WERI-Rb-1 (cell line): ENCODE measurements at places on chromosomes 5 and 9.
A peak's percentile ranks its signal among the peaks of the same experiment; 100 is the strongest.

DNA sequence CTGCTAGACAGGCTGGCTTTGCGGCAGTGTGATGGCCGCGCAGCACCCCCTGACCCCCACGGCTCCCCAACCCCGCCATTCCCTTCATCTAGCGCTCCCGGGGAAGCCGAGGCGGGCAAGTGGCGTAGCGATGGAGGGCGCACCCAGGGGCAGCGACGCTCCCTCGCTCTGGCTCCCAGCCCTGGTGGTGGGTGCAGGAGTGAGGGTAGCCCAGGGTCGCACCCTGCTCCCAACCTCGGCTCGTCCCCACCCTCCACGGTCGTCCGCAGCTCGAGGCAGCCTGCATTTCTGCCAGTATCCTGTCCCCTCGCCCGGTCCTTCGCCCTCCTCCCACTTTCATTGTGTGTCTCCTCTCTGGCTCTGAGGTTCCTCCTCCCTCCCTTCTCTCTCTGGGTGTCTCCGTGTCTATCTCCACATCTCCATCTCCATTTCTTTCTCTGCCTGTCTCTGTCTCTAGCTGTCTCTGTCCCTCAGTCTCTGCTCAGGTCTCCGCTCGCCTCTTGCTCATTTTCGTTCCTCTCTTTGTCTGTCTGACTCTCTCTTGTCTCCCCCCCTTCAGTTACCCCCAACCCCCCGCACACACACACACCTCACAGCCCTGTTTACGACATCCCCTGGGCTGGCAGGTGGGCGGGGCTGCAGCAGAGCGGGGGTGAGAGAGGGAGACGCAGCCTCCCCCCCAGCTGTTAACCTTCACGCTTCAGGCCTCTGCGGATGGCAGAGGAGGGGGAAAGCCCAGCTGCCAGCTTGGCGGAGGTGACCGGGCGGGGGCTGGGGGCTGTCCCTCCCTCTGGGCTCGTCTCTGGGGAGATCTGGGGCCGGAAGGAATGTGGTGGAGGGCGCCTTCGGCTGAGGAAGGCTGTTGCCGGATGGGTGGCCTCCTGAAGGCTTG lies 48.7 kb upstream of the PSD2 start:
- peak; percentile 96 for DNase-seq

GRCh38 chr9:79289856-79290255 lies 281.9 kb upstream of the TLE4 start:
- DNase-seq, result no peak

GRCh38 chr5:148998174-148998797 lies 64.6 kb downstream of the SH3TC2 start:
- peak; percentile 15 for DNase-seq

GRCh38 chr5:17024686-17025180 lies 88.6 kb upstream of the MYO10 start:
- no peak for DNase-seq

GRCh38 chr5:40505031-40505430 lies 174.7 kb upstream of the PTGER4 start:
- no peak for DNase-seq

- peak; percentile 13 for DNase-seq
These were observed 308.2 kb downstream of the ZNF608 start for GRCh38 chr5:124438026-124438902.

DNA sequence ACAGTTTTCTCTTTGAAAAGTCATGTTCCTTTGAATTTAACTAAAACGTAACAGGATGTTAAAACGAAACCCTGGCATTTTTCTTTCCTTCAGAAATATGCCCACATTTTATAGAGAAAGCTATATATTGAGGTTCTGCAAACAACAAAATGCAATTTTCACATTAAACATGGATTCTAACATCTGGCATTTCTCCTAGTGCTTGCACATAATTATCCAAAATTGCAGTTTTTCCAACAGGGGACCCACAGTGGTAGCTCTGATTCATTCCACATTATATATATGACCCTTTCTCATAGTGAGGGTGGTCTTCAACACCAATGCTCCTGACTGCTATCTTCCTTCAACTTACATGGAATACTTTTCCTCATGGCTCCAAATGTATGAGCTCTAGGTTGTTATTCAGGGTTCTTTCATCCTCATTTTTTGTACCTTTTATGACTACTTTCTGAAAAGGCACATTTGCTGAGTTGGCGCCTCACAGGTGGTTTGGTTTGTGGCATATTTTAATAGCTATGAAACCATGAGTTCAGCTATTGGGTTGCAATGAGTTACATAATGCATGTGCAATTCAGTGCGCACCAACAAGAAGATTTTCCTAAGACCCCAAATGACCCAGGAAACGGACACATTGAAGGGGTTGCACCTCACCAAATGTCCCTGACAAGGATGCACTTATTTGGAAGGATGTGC lies 551.7 kb downstream of the RAB3C start:
- DNase-seq, result no peak

DNA sequence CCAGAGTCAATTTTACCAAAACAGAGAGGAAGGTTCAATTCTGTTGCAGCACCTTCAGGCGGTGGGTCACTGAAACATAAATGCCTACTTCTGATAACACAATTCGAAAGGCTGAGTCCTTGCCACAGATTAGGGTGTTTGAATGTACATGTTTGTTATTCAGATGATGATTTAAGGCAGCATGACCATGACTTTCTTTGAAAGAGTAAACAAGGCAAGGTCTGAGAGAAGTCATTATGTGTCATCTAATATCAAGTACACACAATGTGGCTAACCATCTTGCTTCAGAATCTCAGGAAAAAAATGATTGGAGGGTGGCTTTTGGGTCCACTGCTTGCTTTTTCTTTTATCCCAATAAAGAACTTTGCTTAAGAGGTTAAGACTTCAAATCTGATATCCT lies 457.5 kb downstream of the TAF11L14 start:
- DNase-seq, result no peak

GRCh38 chr5:151622367-151623088 lies 31.4 kb upstream of the FAT2 start:
- DNase-seq, result no peak

DNA sequence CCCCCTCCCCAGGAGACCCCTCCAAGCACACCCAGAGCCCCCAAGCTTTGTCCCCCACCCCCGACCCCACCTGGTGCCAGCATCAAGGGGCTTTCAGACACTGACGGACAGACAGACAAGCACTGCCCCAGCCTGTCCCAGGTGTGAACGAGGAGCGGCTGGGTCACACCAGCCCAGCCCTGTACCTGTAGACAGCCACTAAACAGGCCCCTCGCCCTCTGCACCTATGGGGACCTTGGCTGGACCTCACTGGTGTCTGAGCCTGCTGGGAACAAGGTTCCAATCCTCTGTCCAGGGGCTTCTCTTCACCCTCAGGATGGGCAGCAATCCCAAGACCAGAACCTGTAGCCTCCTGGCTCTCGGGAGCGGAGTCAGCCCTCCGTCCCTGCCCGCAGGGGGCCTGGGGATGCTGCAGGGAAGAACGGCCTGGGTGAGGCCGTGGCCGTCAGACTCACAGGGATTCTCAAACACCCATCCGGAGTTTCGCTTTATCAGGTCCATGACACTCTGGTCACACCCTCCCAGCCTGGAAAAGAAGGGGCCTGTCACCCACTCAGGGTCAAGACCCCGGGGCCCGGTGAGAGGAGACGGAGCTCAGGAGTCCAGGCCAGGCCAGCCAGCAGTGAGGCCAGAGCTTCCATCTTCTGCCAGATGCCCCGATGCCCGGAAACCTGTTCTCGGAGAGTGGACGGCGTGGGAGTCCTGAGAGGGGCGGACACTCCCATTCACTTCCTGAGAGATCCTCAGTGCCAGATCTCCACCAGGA lies 2.8 kb downstream of the LCN6 start:
- no peak for DNase-seq

GRCh38 chr9:5608298-5609225 lies 20.3 kb upstream of the RIC1 start:
- no peak for DNase-seq

GRCh38 chr5:111016801-111017200 lies 54.7 kb upstream of the TSLP start:
- DNase-seq, result no peak

- peak; percentile 16 for DNase-seq
These were observed 626.6 kb upstream of the SGCD start for GRCh38 chr5:155700333-155700732.

DNA sequence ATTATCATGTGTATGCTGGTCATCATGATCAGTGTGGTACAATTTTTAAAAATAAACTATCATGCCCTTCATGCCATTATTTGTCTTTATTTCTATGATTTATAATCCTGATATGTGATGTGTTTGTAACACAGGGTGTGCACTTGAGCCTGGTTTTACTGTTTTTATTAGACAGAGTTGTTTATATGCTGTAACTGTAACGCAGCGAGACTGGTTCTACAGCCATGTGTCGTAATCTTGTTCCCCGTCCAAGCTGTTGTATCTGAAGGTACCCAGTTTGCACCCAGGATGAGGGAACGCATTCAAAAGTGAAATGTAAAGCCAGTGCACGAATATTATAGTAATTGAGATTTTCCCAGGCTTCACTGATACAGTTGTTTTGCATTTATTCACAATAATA lies 28.2 kb downstream of the SNX18 start:
- DNase-seq, result no peak

DNA sequence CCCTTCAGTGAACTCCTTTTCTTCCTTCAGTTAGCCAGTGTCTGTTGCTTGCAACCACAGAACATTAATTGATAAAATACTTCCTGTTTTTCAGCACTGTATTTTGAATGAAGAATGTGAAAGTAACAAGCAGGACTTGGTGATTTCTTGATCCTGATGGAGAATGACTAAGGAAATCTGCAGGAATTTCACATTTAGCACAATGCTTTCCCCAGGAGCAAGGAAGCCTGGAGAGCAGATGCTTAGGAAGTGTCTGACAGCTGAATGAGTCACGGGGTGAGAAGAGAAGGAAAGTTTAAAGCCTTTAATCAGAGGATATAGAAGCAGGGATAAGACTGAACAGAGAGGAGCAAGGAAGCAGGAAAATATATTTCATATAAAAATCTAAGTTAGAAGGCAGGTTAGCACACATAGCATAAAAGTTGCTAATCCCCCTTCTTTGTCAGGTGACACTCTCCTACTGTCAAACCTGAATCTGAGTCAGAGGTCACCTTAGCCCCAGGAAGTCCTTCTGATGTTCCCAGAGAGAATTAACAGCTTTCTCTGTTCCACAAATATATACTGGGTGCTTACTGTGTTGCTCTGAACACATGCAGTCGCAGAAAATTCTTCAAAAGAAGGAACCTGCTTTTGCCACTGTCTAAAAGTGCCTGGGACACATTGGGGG lies 59.7 kb downstream of the GNA14 start:
- no peak for DNase-seq

- DNase-seq, result no peak
These were observed 454.6 kb upstream of the CD180 start for GRCh38 chr5:67651180-67651579.

DNA sequence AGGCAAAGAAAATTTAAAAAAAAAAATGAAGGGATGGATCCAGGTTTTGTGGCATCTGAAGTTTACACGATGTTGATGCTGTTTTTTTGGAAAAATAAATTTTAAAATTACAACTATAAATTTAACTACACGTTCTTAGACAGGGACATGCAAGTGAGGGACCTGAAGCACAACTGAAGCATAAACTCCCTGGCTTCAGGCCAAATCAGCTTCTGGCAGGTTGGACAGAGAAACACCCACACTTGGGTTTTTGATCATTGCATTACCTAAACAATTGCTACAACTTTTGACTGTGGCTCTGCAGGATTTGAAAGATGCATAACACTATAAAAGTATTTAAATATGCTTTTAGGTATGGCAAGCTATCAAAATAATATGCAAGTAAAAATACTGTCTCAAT lies 1318.3 kb upstream of the DMAC1 start:
- no peak for DNase-seq

- DNase-seq, result peak; percentile 87
These were observed 25.0 kb upstream of the SPTLC1 start for GRCh38 chr9:92140074-92140753.

DNA sequence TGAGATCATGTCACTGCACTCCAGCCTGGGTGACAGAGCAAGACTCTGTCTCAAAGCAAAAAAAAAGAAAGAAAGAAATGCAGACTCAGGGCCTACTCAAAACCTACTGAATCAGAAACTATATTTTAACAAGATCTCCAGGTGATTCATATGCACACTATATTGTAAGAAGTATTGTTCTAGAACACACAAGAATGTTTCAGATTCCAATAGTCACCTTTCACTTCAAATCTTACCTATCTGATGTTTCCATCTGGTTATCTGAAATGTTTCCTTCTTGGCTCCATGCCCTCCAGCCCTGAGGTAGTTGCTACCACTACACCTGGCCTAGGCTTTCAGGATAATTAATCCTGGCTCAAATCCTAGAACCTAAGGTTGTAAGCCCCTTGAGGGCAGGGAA lies 36.8 kb upstream of the SNX2 start:
- no peak for DNase-seq

DNA sequence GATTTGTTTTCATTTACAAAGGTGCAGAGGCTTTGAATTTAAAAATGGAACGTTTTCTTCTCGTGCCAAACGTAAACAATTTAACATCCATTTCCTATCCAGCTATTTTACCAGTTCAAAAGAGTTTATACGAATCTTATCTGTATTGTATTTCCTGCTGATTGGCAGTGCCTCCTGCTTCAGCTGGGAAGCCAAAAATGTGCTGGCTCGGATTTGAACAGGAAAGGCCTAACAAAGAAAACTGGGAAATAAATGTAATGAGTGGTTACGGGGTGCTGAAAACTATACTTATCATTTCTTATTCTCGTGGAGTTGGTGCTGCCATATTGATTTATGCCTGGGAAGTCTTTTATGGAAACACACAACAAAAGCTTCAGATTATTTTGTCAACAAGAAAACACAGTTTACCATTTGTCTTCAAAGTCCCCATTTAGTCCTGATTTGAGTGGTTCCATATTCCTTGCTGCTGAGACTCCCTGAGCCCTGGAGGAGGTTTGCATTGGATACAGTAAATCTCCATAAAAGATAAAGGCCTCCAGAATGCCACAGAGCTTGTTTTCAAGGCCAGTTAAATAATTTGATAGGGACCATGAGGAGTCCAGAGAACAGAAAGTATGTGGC lies 507.4 kb downstream of the RASEF start:
- DNase-seq, result no peak

DNA sequence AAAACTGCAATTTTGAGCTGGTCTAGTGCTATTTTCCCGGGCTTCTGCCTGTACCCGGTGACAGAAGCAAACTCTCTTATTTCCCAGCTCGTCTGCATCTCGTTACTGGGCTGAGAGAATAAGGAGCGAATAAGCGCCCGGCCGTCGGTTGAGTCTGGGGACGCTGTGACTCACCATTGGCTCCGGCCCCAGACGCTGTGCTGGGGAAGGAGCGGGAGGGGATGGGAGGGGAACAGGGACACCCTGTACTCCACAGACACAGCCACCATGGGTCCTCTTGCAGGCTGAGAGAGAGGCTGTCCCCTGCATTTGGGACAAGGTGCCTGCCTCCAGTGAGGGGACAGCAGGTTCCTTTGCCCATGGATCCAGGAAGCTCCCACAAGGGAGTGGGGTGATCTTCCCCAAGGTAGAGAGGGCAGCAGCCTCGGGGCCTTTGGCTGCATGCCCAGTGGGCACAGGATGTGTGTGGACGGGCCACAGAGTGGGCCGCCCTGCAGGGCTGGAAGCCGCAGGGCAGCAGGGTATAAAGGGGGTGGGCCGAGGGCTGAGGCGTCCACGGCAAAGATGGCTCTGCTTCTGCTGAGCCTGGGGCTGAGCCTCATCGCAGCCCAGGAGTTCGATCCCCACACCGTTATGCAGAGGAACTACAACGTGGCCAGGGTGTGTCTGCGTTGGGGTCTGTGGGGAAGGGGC lies at the start of gene LCN9:
Gene LCN9, plus strand, starts transcription at position 552 of the 693 bp plus-strand sequence. Its CDS starts 13 bp downstream, at position 565.
- DNase-seq, result no peak
